ENCODE measurements at places on chromosomes 6 and 20.
A peak's percentile ranks its signal among the peaks of the same experiment; 100 is the strongest.

DNA sequence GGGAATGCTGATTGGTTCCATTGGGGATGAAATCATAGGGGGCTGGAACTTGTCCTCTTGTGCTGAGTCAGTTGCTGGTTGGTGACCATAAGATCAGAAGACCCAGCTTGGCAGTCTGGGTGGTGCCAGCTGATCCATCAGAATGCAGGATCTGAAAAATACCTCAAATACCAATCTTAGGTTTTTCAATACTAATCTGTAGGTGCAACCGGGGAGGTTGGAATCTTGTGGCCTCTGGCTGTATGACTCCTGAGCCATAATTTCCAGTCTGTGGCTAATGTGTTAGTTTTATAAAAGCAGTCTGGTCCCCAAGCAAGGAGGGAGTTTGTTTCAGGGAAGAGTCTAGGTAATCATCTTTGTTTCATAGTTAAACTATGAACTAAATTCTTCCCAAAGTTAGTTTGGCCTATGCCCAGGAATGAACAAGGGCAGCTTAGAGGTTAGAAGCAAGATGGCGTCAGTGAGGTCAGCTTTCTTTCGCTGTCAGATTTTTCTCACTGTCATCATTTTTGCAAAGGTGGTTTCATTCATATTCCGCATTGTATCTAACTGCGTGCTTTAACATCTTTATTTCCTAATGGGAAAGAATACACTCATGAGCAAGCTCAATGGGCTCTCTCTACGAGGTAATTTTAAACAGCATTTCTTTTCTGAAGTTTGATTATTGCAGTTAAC is 2.0 kb downstream of the ARMH2 start:
- DNase-seq, result no peak

- no peak for DNase-seq
Measured at GRCh38 chr20:16955971-16956370, 207.8 kb downstream of the OTOR start.

DNA sequence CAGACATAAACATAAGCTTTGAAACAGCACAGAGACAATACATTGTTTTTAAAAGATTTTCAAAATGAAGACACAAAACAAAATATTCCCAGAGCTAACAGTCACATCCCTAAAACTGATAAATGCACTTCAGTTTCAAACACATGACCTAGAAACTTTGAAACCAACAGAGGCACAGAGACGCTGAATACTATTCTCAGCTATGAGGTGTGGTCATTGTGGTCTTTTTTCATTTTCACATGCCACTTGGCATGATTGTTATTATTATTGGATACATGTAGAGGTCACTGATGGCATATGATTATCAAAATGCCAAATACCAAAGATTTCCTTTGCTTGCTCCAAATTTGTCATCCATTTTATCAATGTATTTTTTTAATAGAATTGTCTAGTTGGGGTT is 306.9 kb downstream of the QKI start:
- no peak for DNase-seq

DNA sequence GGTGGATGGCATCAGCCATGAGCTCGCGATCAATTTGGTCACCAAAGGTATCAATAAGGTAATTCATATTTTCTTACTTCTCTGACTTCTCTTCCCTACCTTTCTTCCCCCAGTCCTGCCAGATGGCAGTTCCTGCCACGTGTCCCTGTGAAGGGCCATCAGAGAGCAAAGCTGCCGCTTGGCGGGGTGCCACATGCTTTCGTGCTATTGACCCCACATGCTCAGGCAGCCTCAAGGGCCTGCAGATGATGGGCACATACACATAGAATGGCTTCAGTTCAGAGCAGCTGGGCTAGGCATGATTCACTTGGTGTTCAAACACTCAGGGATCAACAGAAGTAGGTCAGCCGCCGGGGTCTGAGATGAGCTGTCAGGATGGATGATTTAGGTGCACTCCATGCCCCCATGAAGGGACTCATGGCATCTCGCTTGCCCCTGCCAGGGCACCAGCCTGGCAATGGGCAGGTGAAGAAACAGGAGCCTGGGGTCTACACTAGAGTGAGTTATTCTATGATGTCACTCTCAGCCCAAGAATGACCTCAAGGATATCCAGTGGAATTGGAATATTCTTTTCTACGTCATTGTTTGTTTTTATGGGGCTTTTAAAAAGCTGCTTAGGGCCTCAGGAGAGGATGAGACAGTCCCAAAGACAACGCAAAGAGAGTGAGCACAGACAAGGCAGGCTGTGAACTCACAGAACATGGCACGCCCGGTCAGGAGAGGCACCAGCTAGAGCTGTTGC is 25.5 kb downstream of the BANF2 start:
- DNase-seq, result no peak

- DNase-seq, result no peak
Measured at GRCh38 chr20:45154183-45154582, 20.5 kb upstream of the PI3 start.

- no peak for DNase-seq
Measured at GRCh38 chr6:67887747-67888545, 747.1 kb upstream of the ADGRB3 start.

- no peak for DNase-seq
Measured at GRCh38 chr6:64483956-64484499, 848.4 kb downstream of the PHF3 start.

- no peak for DNase-seq
Measured at GRCh38 chr6:72365773-72366172, 256.1 kb upstream of the KCNQ5 start.

DNA sequence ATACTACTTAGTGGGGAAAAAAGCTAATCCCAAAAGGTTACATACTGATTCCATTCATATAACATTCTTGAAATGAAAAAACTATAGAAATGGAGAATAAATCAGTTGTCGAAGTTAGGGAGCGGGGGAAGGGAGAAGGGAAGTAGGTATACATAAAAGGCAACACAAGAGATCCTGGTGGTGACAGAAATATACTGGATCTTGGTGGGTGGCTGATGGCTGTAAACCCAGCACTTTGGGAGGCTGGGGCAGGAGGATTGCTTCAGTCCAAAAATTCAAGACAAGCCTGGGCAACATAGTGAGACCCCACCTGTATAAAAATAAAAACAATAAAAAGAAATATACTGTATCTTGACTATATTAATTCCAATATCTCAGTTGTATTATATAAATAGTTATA is 105.7 kb upstream of the LGSN start:
- no peak for DNase-seq

GRCh38 chr6:34423254-34423653 is 2.6 kb downstream of the RPS10 start:
- no peak for DNase-seq

GRCh38 chr6:129130959-129131681 is 248.2 kb downstream of the LAMA2 start:
- no peak for DNase-seq

- peak; percentile 8 for DNase-seq
Measured at GRCh38 chr20:39019805-39020325, 57.7 kb downstream of the DHX35 start.

GRCh38 chr6:24394780-24395437 is 7.8 kb upstream of the MRS2 start:
- DNase-seq, result no peak

- no peak for DNase-seq
Measured at GRCh38 chr20:19943061-19943521, 74.1 kb upstream of the NAA20 start.

GRCh38 chr20:1942486-1943274 is 47.5 kb downstream of the SIRPA start:
- no peak for DNase-seq

- no peak for DNase-seq
Measured at GRCh38 chr6:125828476-125829039, 37.8 kb downstream of the NCOA7 start.

- DNase-seq, result no peak
Measured at GRCh38 chr20:9203081-9203447, 134.2 kb downstream of the PLCB4 start.

DNA sequence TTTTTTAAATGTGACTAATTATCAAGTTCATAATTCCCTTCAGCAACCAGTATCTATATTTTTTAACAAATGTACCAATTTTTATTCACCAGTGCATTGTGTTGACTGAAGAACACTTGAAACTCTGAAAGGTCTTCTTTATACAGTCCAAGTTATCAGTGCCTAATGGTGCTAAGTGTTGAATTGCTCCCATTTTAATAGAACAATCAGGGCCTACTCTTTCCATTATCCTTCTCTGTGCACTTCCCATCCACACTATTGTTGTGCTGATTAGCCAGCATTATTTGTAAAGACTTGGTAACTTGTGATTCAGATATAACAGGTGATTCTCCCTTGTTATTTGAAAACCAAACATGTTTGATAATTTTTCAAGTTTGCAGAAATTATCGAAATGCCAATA is 1209.7 kb upstream of the MAP3K7 start:
- no peak for DNase-seq

DNA sequence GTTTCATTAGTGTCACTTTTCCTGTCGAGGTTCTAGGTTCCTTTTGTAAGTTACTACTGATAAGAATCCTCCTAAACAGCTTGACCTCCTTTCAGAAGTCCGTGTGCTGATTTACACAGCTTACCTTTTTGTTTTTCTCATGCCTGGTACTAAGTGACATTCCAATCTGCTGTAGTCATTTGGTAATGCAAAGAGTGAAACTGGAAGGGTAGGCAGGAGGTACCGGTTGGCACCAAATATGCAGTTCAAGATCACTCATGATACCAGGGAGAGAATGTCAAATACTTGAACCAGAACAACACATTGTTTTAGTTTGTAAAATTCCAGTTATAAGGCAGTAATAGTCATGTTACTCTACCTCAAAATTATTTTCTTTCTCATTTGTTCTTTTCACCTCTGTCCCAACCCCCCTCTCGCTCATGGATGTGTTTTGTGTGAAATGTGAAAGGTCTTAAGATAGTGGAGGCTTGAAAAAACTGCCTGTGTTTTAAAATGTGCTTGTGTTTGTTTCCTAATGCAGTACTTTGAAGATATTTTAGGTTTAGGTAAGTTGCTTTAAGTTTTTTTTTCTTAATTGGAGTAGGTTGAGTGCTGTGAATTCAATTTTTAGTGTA is 23.2 kb downstream of the AFDN start:
- DNase-seq, result no peak

DNA sequence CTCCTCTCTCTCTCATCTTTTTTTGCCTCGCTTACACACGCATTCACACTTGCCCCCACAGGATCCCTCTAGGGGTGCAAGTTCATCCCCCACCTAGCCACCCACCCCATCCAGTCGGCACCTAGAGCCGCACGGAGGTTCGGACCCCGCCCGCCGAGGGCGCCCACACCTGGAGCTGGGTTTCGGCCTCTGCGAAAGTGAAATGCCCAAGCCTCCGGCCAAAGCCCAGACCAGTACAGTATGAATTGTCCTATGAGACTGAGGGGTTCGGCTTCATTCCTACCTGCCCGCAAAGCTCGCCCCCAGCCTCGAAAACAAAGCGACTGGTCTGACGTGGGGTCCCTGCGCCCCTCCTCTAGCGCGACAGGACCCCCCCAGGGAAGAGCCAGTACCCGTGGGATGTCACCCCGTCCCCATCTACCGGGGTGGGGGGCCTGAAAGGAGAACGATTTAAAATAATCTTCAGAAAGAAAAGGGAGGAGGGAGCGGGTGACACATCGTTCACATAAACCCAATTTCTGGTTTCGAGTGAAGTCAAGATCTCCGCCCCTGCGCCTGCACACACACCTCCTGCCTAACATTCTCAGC is 1.5 kb downstream of the TFAP2A start:
- no peak for DNase-seq

DNA sequence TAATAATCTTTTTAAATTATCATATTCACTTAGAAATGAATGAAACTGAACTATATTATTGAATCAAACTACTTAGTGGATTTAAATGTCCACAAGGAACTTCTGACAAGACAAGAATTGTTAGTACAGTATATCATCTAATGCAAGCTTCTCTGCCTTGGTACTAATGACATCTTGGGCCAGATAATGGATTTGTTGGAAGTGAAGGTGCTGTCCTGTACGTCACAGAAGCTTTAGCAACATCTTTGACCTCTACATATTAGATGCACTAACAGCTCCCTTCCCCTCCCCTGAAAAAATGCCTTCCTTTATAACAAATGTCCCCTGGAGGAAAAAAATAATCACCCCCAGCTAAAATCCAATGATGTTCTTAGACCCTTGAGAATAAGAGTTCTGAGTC is 695.8 kb upstream of the EYS start:
- no peak for DNase-seq

- DNase-seq, result no peak
Measured at GRCh38 chr6:120608826-120609225, 725.5 kb downstream of the TBC1D32 start.

DNA sequence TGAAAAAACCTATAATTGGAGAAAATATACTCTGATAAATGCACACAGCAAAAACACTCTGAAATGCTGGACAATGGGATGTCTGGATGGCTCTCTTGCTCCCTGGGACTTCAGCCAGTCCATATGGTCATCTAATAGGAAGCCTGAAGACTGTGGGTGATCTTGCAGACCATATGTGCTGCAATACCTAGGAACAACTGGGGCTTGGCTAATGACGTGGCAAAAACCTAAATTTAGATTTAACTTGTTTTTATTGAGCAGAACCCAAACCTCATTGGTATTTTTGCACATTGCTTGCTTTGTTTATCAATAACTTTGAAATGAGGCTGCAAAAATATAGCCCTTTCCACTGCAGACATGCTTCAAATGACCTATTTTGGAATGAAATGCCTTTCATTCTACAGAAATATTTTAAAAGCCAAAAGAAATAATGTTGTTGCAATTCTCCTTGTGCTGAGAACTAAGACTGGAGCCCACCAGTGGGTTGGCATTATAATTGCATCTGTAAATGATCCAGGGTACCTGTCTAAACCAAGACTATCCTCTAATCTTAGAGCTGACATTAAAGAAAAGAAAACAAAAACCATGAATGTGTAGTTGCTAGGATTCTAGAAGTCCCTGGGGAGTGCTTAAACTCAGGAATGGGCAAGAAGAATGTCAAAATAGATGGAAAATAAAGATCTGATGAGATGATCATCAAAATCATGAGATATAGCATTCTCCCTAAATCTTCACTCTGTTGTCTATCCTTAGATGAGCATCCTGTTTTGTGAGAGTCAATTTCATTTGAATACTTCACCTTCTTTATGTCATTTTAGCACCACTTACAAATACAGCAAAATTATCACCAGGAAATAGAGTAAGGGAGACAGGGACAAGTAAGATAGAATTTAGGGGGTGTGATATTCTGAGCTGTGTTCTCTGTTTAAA is 152.1 kb upstream of the RIMS1 start:
- no peak for DNase-seq

- no peak for DNase-seq
Measured at GRCh38 chr6:122033564-122034181, 365.8 kb upstream of the HSF2 start.

DNA sequence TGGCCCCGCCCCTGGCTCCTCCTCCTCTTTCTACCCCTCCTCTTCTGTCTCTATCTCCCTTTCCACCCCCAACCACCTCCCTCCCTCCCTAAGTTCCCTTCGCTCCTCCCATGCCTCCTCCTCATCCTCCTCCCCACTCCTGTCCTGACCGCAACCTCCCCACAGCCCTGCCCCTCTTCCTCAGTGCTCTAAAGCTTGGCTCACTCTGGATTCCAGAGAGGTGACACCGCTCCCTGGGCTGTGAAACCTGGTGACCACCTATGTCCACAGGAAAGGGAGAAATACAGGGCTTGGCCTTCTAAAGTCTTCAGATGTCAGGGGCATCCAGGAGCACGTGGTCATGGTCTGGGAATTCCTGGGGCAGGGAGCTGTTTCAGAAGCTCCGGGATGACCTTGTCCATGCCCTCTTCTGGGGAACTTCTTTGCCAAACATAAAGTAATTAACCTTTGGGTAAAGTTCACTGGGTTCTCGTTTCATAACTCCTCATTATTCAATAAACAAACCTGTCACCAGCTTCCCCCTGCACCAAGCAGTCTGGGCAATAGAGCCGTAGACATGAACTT is 345 bp upstream of the CST5 start:
- DNase-seq, result no peak

- DNase-seq, result no peak
Measured at GRCh38 chr6:35061651-35062410, 79.3 kb downstream of the TCP11 start.

- no peak for DNase-seq
Measured at GRCh38 chr6:16649241-16649640, 112.0 kb downstream of the ATXN1 start.
